ENCODE measurements at places on chromosomes 4 and X.

GRCh38 chr4:62487016-62487415 lies 1286.9 kb downstream of the ADGRL3 start:
- DNase-seq, result no peak

GRCh38 chr4:973431-974397 lies at the start of gene DGKQ:
Gene DGKQ (minus strand): TSS chr4:973569. CDS start chr4:973482, 87 bp downstream.
- peak; percentile 87 for DNase-seq

DNA sequence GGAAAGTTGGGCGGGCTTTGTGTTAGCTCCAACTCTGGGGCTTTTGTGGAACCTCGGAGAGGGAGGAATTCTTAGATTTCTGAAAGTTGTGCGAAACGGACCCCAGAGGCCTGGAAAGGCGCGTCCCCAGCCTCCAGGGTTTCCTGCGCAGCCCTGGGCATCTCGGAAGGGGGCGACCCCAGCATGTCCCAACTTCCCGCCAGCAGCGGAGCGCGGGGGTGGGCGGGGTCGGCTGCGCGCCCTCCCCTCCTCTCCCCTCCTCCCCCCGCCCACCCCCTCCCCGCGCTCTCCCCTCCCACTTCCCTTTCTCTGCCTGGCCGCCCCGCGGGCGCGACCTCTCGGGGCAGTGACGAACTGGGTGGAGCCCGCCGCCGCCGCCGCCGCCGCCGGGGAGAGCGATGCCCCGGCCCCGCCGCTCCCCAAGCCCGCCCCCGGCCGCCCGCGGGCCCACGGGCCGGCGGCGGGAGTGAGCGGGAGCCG lies 16.8 kb downstream of the PTTG2 start:
- peak; percentile 80 for DNase-seq

DNA sequence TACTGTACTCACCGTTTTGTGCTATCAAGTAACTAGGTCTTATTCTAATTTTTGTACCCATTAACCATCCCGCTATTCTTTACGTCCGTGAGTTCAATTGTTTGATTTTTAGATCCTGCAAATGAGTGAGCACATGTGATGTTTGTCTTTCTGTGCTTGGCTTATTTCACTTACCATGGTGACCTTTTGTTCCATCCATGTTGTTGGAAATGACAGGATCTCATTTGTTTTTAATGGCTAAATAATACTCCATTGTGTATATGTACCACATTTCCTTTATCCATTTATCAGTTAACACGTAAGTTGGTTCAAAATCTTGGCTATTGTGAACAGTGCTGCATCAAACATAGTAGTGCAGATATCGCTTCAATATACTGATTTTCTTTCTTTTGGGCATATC lies 48.3 kb downstream of the USP9X start:
- DNase-seq, result no peak

- DNase-seq, result no peak
Measured at GRCh38 chrX:121571333-121571732, 523.9 kb downstream of the GLUD2 start.

GRCh38 chr4:6200011-6200921 lies at the start of gene JAKMIP1:
Gene JAKMIP1 (minus strand): TSS chr4:6200549. CDS start chr4:6112850, 87,699 bp downstream.
- DNase-seq, result peak; percentile 65

GRCh38 chrX:133229361-133229760 lies 11.2 kb upstream of the TFDP3 start:
- DNase-seq, result no peak

DNA sequence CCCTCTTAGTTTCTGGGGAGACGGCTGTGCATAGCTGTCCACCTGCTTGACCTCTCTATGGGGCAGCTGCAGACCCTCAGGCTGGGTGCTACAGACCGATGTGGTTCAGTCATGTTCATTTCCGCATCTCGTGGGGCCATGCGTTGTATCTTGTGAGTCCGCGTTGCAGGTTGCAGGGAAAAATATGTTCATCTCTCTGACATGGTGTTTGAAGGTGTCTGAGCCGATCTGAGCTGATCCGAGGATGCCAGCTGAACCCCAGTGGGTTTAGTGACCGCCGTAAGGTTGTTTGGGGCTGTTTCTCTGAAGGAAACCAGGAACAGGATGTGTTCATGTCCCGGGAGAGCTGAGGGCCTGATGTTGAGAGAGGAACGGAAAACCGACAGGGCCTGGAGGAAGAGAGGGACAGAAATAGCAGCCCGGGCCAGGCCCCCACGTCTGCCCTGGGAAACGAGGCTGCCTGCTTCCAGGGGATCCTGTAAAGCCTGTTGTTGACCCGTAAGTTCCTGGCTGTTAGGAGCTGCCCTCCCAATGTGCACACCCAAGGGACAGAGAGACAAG lies 9.8 kb upstream of the P2RY8 start:
- DNase-seq, result no peak

- no peak for DNase-seq
Measured at GRCh38 chrX:140503238-140503601, 1.6 kb downstream of the SOX3 start.

DNA sequence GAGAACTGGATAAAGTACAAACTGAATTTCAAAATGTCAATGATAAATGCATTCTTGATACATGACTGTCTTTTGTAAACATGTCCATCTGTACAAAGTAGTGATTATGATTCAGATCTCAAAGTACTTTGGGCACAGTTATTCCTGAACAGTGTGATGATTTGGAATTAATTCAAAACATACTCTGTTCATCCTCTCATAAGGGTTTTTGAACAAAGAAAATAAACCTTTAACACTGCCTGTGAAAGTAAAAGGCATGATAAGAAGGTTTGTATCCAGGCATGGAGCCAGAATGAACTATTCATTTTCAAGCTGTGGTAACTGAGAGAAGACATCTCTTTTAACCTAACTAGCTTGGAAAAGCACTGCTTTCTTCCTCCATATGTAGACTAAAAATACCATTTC lies 883 bp upstream of the KLHL4 start:
- DNase-seq, result no peak

DNA sequence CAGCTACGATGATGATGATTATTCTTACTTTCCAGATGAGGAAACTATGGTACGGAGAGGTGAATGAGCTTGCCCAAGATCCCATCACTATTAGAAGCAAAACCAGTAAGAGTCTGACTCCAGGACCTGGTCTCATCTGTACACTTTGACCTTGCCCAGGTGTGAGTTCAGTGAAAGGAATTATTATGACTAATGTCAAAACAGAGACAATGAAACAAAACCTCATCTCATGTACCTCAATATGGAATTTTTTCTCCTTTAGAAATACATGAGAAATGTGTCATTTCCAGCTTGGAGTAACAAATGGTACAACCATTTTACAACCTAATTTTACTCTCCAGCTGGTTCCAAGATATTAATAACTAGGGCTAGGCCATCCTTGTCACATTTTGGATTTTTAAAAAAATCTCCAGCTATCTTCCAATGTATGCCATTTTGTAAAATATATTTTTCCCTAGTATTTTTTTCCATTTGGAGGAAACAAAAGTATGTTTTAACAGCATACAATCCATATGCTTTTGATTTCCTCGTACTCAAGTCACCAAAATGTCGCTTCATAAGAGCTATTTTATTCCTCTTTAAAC lies 213.8 kb downstream of the PTTG2 start:
- no peak for DNase-seq

GRCh38 chr4:153099391-153100140 lies 104.7 kb upstream of the TRIM2 start:
- DNase-seq, result no peak

DNA sequence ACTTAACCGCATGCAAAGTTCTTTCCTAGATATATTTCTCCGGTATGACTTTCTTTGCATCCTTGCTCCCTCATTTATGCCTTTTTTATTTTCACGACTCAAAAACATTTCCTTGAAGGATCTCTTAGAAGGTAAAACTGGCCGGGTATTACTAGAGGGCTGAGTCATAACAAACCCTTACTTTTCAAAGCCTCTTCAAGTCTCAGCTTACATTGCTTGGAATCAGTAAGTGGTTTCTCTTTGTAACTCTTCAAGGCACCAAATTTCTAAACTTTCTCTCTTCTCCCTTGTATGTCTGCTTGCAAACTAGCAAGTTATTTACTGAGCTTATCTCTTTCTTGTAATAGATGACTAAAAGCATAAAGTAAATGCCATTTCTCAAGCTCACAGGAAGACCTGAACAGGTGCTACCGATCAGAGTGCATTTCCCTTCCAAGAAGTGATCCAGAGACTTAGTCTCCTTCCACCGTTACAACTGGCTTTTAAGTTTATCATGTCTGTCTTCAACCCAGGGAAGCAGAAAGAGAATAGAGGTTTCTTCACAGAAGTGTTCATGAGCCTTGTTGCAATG lies 75.5 kb downstream of the ANXA10 start:
- no peak for DNase-seq

DNA sequence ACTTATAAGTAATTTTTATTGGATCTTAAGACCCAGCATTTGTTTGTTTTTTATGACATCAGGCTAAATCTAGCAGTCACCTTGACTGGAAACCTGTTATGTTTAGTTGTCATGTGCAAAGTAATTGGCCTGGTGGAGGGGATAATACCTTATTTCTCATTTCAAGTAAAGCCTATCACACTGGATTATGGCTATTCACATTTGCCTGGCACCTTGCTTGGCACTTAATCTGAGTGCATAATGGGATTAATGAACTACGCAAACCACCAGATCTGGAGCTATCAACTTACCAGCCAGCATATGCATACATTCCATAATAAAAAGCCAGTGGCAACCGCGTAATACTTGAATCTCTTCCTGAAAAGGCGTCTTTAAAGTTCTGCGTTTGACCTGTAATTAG lies 23.2 kb downstream of the SLC7A11 start:
- no peak for DNase-seq

- DNase-seq, result no peak
Measured at GRCh38 chr4:177228599-177228998, 81.1 kb upstream of the NEIL3 start.

DNA sequence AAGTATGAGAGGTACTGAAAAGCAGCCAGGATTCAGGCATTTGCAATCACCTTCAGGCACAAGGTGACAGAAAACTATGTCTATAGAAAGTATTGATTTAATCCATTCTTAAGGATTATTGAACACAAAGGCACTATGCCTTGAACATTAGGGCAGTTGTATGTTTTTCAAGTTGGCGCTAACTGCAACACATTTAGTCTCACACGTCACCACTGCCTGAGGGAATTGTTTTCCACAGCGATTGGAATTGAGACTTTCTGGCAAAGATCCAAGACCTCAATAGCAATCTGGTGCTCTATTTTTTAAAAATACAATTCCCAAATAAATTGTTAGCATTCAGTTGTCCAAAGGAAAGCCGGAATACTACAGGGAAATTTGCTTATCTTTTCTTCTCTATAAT lies 52.7 kb upstream of the FTHL17 start:
- no peak for DNase-seq

- no peak for DNase-seq
Measured at GRCh38 chr4:174435974-174436373, 86.3 kb downstream of the HPGD start.

- no peak for DNase-seq
Measured at GRCh38 chrX:129963729-129964128, 18.7 kb upstream of the BCORL1 start.

DNA sequence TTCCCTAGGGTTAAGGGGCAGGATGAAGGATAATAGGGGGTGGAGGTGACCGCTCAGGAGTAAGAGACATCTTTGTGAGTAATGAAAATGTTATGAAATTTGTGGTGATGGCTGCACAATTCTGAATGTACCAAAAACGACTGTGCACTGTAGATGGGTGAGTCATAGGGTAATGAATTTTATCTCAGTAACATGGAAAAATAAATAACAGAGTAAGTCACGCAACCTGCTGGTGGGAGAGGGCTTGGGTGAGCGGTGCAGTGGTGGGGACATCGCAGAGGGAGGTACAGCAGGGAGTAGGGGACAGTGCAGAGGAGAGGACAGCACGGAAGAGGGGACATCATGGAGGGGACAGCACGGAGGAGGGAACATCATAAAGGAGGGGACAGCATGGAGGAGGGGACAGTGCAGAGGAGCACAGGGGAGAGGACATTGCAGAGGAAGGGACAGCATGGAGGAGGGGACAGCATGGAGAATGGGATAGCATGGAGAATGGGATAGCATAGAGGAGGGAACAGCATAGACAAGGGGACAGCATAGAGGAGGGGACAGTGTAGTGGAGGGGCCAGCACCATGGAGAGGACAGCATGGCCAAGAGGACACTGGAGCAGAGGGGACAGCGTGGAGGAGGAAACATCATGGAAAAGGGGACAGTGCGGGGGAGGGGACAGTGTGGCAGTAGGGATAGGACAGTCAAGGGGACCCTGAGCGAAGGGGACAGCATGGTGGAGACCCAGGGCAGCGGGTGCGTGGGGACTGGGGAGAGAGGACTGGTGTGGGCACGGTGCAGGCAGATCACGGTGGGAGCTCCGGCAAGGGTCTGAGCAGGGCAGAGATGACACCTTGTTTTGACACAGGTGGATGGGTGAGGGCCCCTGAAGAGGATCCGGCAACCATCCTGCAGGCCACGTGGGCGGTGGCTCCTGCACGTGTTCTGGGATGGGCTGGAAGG lies 68.5 kb upstream of the MXD4 start:
- DNase-seq, result no peak

DNA sequence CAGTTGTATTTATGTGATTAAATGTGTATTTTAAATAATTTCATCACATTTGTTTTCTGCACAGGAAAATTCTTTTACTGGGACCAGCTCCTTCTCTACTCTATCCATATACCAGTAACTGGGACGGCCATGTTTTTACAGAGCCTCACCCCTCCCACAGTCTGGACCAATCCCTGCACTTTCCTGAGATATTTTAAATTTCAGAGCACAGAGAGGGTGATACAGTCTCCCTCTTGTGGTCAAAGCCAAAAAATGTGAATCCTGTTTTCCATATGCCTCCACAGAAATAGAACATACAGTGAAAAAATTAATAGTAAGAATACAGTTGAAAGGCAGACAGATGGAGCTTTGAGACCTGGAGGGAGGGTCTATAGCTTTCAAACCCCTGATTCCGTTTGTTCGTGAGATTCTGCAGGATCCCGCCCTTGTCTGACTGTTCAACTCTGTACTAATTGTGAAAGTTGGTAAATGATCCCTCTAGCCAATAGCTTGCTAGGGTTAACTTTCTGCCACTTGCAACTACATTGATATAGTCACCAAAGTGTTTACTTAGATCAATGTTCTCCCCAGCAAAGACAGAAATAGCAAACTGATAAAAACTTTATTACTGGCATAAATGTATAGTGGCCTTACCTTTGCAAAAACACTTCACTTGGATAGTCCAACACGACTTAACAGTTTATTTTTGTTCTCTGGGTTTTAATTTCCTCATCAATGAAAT lies 172.2 kb downstream of the PPARGC1A start:
- no peak for DNase-seq

GRCh38 chr4:140156529-140157171 lies 2.7 kb upstream of the MAML3 start:
- no peak for DNase-seq

- DNase-seq, result no peak
Measured at GRCh38 chrX:24231131-24231540, 81.6 kb downstream of the ZFX start.

GRCh38 chr4:162957521-162958143 lies 209.1 kb downstream of the NAF1 start:
- no peak for DNase-seq

GRCh38 chrX:39753293-39753996 lies 344.3 kb downstream of the BCOR start:
- peak; percentile 52 for DNase-seq

- DNase-seq, result no peak
Measured at GRCh38 chr4:56210397-56210796, 176.9 kb downstream of the AASDH start.

Data from small intestine (tissue), 16 donors.